Karpas-422 (cell line): ENCODE measurements at places on chromosomes 3 and 15. TPM values are rescaled to one million over a fixed set of nuclear protein-coding genes. Genes with fewer than 3 reads are reported as not detected.
A peak's percentile ranks its signal among the peaks of the same experiment; 100 is the strongest.

DNA sequence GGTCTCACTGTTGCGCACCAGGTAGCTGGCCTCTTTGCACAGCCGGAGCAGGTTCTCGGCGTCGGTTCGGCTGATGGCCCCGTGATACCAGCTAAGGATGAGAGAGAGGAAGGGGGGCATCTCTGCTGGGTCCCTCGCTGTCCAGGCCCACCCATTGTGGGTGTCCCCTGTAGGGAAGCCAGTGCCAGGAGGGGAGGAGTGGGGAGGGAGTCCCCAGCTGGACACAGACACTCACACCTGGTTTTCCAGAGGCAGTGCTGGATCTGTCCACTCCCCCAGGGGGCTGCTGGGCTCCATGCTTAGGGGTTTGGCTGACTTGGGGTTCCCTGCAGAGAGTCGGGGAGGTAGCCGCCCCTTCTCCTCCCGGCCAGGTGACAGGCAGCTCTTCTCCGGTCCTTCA, 15.9 kb downstream of the SHF start:
- H3K27me3 ChIP-seq = no peaks in the 10 kb centered on the region
- H3K4me1 ChIP-seq = peaks cover 100% of the 10 kb centered on the region
- peaks cover 12% of the 10 kb centered on the region; the same call in 1 of the 2 replicates for H3K36me3 ChIP-seq
- H3K27ac ChIP-seq = peak overlapping the region; percentile 97
- no peak for DNase-seq
- no peak overlapping the region for H3K4me3 ChIP-seq

GRCh38 chr3:78348664-78349063, 1308.8 kb downstream of the ROBO2 start:
- no peak overlapping the region for H3K4me3 ChIP-seq
- H3K27ac ChIP-seq = no peak overlapping the region
- DNase-seq = no peak
- H3K36me3 ChIP-seq = no peaks in the 10 kb centered on the region
- no peaks in the 10 kb centered on the region for H3K4me1 ChIP-seq
- H3K27me3 ChIP-seq = no peaks in the 10 kb centered on the region

GRCh38 chr3:87247430-87247773, 20.3 kb downstream of the CHMP2B start:
- no peak for DNase-seq
- no peaks in the 10 kb centered on the region for H3K4me1 ChIP-seq
- no peak overlapping the region for H3K4me3 ChIP-seq

DNA sequence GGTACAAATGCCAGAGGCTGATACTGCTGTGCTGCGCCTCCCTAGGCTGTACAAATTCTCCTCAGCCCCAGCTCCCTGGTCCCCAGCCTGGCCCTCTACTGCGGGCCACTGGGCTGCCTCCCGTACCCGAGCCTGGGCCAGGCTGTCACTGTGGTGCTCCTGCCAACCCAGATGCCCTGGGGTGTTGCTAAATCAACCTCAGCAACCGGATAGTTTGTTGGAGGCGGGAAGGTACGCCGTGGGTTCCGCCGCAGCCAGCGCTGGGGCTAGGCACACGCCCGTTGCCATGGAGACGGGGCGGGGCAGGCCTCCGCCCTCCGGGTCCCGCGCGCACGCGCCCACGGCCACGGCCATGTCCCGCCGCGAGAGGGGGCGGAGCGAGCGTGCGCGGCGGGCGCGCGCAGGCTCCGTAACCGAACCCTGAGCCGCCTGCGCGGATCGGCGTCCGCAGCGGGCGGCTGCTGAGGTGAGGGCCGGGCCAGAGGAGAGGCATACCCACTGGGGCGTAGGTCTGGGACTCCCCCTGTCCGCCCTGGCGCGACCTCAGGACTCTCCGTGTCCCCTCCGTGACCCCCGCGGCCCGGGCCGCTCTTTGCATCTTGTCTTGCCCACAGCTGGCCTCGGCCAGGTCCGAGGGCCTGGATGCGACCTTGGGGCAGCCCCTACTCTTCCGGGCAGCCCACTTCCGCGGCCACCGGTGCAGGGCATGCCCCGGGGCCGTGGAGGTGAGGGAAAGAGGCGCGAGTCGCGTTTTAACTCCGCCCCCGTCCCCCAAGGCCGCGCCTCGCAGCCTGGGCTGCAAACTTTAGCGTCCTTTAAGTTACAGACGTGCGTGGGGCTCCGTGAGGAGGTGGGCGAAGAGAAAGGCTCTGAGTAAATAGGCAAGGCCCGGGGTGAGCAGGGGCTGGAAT, at the start of gene TEX264:
TSS of gene TEX264 (plus strand) at position 430 of the 911 bp plus-strand sequence. CDS start 3,053 bp downstream, outside the sequence.
- DNase-seq = peak; percentile 97
- H3K4me3 ChIP-seq = peak within 1 kb of the TSS; percentile 90
- H3K36me3 ChIP-seq = 0 out of 2 replicates have a peak, but pooled peaks cover 5% of the 10 kb centered on the region
- no peaks in the 10 kb centered on the region for H3K27me3 ChIP-seq
- peaks cover 51% of the 10 kb centered on the region for H3K4me1 ChIP-seq

GRCh38 chr15:72998226-72998625, 54.0 kb upstream of the NEO1 start:
- H3K27me3 ChIP-seq = no peaks in the 10 kb centered on the region
- H3K4me1 ChIP-seq = no peaks in the 10 kb centered on the region
- H3K27ac ChIP-seq = no peak overlapping the region

Gene GOLGA6L7
- not detected in 2 replicates for total RNA-seq
